ENCODE measurements at places on chromosomes 5 and 9.
A peak's percentile ranks its signal among the peaks of the same experiment; 100 is the strongest.

DNA sequence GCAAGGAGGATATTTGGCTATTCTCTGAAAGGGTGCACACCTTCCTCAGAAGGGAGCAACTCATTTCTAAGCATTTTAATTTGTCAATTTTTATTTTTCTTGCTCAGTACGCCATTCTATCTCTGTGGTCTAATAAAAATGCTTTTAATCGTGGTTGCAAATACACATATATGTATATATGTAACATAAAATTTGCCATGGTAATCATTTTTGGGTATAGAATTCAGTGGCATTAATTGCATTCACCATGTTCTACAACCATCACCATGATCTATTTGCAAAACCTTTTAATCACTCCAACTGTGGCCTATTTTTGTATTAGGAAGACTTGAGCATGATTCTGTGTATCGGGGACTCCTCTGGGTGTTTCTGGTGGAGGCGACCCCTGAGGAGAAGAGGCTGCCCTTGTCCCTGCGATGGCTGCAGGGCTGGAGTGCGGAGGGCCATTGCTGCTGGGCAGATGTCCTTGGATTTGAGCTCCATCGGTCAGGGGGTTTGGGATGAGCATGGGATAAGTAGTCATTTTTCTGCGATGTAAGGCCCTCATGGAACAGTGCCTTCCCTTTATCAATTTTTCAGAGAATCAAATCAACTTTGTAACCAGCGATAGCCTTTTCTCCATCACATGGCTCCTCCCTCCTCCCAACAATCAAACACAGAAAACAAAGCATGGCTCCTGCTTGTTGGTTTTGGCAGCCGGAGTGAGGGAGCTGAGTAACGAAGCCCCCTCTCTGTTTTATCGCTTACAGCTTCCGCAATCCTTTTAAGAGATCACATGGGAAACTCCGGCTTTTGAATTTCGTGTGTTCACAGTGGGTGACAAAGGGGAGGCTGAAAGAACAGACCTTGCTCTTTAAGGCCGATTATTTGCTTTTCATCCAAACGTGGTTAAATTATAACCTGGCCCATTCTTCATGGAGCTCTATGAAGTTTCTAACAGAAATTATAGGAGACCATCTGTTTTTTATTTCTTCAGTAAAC is 187.3 kb downstream of the TENT4A start:
- no peak for DNase-seq

GRCh38 chr9:113386571-113387393 is 10.0 kb upstream of the HDHD3 start:
- DNase-seq, result no peak

DNA sequence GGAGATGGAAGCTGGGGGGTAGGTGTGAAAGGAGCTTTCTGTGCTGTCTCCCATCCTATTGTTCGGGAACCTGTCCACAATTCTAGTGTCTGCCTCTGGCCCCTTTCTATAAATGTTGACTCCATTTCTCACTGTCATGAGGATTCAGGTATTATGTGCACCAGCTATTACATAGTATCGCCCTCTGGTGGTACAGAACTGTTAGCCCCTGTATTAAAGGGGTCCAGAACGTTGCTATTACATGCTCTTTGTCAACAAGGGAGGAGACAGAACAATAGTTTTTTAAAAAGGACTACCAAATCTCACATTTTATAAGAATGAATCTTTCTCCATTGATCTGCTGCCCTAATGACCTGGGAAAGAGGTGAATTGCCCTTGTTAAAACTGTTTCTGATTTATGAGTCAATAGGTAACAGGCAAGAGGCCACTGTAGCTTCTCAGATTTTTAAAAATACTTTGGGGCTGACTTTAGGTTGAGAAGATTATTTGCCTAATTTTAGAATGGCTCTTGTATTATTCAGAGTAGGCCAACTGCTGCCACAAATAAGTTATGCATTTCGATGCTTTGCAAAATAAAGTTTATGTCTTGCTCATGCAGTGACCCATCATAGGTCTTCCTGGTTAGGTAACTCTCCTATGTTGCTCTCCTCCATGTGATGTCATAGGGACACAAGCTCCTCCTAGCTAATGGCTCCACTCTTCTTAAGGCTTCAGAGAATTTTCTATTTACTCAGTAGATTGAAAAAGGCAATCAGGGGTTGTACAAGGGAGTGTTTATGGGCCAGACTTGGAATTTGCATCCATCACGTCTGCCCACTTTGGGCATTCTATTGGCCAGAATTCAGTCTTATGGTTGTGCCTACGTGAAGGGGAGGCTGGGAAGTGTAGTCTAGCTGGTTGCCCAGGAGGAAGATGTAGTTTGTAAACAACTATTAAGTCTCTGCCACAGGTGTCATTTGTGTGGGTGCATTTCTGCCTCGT is 20.8 kb downstream of the DCANP1 start:
- no peak for DNase-seq

- DNase-seq, result peak; percentile 84
Measured at GRCh38 chr5:140883373-140883772, 1.4 kb downstream of the PCDHA13 start.

DNA sequence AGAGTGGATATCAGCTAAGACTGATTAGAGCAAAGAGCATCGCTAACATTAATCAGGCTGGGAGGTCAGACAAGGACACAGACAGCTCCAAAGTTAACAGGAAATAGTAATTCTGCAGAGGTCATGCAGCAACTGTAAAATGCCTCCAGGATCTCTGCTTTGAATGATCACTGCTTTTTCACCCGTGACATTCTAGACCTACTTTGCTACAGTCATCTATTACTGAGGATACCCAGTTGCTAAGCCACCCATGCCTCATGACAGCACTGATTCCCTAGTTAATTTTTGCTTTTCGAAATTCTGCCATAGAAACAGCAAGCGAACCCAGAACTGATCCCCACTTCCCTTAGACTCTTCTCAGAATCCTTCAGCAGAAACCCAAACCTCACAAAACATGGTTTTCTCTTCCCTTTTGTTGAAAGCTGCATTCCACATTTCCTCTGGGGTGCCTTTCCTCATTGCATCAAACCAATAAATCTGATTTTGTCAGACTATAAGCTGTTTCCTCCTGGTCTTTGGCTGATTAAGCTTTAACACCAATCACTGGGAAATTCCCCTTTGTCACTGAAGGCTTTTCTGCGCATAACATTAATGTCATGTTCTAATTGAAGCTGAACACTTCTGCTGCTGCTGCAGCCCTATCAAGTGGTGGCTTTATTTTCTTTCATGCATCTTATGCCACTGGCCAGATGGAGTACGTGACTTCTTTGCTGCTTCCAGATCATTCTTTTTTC is 201.1 kb upstream of the CHD1 start:
- DNase-seq, result no peak

- DNase-seq, result no peak
Measured at GRCh38 chr9:114850871-114851270, 45.0 kb upstream of the TNFSF15 start.

DNA sequence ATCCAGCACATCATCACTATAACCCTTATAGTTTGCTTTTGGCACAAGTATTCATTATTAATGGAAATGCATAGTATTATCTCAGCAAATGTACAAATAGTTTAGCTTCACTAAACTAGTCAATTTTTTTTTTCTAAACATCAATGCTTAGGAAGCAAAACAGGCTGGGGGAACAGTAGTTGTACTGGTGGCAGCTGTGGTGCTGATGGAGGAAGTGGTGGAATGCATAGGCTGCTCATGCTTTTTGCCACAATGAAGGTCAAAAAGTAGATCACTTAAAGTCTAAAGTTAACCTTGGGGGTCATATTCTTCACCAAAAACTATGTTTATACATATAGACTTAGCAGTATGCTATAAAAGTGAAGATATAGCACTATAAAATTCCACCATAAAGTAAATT is 36.3 kb upstream of the CDKN2B start:
- no peak for DNase-seq

DNA sequence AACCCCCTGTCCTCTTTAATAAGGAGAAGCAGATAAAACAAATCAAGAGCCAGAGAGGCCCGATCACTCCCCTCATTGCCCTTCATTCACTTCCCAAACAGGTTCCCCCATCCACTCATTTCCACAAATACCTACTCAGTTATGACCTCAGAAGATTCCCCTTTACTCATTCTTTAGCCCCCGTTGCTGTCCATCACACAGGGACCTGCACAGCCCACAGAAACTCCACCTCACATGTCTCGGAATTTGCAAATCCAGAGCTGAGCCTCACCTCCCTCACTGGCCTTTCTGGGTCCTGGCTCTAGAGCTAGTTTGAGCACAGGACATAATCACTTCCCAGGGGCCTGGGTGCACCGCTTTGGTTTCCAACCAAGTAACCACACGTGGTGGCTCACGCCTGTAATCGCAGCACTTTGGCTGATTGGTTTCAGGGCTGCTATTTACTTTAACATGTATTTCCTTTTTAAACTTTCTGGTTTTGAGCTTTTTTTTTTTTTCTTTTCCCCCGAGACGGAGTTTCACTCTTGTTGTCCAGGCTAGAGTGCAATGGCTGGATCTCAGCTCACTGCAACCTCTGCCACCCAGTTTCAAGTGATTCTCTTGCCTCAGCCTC is 17.8 kb downstream of the ATP6V0E1 start:
- DNase-seq, result no peak

GRCh38 chr5:134114886-134115805 is 665 bp downstream of the TCF7 start:
- DNase-seq, result no peak

DNA sequence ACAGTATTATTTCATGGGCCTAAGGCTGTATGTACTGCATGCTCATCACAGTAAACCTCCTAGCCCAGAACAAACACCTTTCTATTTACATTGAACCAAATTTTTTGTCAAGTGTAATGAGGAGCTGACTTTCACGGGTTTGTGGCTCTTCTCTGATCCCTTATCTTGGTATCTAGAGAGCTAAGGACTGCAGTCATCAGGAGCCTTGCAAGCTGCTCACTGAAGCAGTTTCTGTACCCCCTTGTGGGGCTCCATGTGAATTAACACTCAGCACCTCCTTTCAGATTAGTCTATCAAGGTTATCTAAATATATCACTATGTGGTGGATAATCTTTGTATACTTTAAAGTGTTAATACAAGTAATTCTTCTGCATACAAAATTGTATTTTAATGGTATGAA is 108.2 kb downstream of the AUH start:
- no peak for DNase-seq

GRCh38 chr5:3195994-3196393 is 399.6 kb upstream of the IRX1 start:
- peak; percentile 59 for DNase-seq

- DNase-seq, result no peak
Measured at GRCh38 chr5:100542086-100542485, 6.9 kb downstream of the FAM174A start.

- DNase-seq, result no peak
Measured at GRCh38 chr5:10377081-10377480, 23.6 kb downstream of the MARCHF6 start.

DNA sequence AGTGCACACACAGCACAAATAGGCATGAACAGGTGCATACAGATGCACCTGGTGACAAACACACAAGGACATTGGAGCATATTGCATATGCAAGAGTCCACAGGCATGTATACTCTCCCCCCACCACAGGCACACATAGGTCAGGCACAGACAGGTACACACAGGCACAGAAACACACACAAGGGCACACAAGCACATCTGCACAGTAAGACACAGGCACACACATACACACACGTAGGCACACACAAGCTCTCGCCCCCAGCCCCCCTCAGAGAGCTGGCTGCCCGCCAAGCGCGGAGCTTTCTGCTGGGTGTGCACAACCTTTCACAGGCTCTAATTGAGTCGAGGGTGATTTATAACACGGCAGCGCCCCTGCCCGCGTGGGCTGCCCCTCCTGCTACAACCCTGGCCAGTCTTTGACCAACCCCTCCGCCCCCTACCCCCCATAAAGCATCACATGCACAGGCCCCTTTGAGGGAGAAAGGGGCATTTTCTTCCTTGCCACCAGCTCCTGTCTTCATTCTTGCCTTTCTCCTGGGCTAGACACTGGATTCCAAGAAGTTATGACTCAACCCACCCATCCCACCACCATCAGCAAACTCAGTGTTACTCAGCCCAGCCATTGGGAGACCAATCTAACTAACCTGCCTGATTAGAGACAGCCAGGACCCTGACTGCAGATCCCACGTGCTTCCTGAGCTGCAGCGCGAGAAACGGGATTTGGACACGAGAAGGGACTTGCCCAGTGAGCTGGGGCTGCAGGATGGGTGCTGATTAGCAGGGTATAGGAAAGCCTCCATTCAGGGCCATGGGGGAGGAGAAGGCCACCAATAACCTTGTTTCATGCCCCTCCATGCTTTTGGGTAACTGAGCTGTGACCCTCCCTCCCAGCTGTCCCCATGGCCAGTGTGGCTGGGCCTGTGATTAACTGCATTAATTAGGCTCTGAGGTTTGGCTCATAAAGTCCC is 42.8 kb upstream of the PSD2 start:
- DNase-seq, result no peak

GRCh38 chr5:96595300-96596090 is 66.7 kb upstream of the CAST start:
- DNase-seq, result no peak

DNA sequence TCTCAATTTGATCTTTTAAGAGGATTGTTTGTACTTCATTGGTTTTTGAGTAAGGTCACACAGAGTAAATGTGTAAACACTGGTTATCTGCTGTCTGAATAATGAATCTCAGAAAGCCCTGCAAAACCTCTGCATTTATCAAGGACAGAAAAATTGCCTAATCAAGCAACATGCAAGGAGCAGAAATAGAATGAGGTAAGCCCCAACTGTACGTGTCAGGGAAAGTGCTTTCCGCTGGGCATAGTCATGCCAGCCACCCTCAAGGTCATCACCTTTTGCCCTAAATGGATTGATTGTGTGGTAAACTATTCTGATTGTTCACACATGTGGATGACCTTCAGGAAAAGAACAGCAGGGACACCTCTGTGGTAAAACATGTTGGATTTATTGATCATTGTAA is 376.9 kb upstream of the KCNN2 start:
- no peak for DNase-seq

Data from chondrocyte (in vitro differentiated cells).